Muscle of arm (tissue), 14 donors: ENCODE measurements at places on chromosomes 6 and 20.
A peak's percentile ranks its signal among the peaks of the same experiment; 100 is the strongest.

- peak; percentile 38 for DNase-seq
Measured at GRCh38 chr20:10982692-10983091, 308.9 kb upstream of the JAG1 start.

GRCh38 chr20:51994751-51995417 lies 192.6 kb upstream of the SALL4 start:
- no peak for DNase-seq

DNA sequence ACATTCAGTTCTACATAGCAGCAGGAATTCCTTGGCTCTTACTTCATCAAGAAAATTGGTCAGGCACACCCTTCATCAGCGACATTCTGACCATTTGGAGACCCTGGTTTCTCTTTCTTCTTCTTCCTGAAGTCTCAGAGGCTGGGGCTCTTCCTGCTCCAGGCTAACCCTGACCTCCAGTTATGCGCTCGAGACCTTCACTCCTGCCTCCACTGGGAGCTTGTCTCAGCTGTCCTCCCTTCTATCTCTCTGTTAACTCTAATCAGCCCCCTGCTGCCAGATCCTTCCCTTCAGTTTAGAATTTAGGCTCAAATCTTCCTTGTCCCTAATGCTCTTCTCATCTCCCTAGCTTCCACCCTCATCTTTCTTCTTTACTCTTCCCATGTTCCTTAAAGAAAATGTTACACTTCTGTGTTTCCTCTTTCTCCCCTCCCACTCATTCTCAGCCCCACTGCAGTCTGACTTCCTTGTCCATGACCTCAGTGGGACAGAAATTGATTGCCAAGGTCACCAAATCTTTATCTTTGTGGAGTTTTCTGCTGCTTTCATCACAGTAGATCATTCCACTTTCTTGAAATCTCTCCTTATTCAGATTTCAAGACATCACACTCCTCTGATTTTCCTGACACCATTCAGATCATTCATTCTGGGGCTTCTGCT lies 8.4 kb upstream of the HLA-DOA start:
- DNase-seq, result no peak

- DNase-seq, result no peak
Measured at GRCh38 chr20:6888736-6889395, 121.4 kb downstream of the BMP2 start.

GRCh38 chr6:48957781-48958180 lies 505.3 kb downstream of the MMUT start:
- no peak for DNase-seq

GRCh38 chr6:143556529-143556928 lies 45.0 kb upstream of the FUCA2 start:
- DNase-seq, result no peak

GRCh38 chr20:8522168-8522567 lies 390.1 kb downstream of the PLCB1 start:
- DNase-seq, result no peak

GRCh38 chr6:37137201-37138090 lies 32.5 kb upstream of the PIM1 start:
- DNase-seq, result peak; percentile 67

- no peak for DNase-seq
Measured at GRCh38 chr20:38092260-38092857, 58.8 kb downstream of the RPRD1B start.

- DNase-seq, result no peak
Measured at GRCh38 chr6:46773201-46773855, 19.9 kb upstream of the MEP1A start.

DNA sequence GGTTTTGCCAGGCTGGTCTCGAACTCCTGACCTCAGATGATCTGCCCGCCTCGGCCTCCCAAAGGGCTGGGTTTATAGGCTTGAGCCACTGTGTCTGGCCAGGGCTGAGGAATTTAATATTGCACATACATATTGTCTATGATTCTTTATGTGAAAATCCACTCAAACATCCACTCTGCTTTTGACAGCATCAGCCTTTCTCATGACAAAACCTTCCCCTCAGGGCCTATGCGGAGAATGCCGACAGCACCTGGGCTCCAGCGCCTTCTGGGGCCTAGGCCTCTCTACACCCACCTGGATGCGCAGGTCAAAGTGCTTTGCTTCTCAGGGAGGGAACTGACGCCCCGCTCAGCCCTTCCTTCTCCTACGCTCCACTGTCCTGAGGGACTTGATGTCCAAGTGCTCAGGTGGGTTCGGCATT lies 5.4 kb downstream of the RAMACL start:
- DNase-seq, result no peak

GRCh38 chr6:52089758-52090348 lies 2.4 kb upstream of the PKHD1 start:
- DNase-seq, result no peak

GRCh38 chr6:69816569-69816968 lies 19.8 kb upstream of the LMBRD1 start:
- DNase-seq, result no peak

GRCh38 chr20:49680484-49680883 lies 33.2 kb downstream of the B4GALT5 start:
- DNase-seq, result no peak

DNA sequence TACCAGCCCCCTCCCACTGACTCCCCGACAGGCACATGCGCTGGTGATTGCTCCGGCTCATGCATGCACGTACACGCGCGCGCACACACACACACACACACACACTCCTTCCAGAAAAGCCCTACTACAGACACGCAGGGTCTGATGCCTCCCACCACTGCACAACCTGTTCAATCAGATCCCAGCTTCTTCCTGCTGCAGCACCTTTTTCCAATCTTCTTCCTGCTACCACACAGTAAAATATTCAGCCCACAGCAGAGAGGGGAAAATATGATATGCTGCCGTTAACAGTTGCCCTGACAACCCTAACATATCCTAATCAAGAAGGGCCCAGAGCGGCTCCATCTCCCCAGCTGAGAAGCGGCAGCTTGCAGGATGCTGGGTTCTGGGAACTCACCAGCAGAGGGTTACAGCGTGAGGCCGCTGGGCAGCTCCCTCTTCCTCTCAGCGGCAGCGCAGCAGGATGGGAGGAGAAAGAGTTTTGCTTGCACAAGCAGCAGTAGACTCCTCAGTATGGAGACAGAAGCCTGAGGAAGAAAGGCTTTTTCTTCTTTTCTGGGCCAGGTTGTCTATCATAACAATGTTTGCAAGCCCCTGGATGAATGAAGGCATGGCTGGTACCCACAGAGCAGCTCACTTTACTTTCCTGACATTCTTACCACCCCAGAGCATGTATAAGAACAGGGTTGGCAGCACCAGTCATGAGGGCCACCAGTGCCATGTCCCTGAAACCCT lies 23.9 kb downstream of the MAP7 start:
- peak; percentile 27 for DNase-seq

DNA sequence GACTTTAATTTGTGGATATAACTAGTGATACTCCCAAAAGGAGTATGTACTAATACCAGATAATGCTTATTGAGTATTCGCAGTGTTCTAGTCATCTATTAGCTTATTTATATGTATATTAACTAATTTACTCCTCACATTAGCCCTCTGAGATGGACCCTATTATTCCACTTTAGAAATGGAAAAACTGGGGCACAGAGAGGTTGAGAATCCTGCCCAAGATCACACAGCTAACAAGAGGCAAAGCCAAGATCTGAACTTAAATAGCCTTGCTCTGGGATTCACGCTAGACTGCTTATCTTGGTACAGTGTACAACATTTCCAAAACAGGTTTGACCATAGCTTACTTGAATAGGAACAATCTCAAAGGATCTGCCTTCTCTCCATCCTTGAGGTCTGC lies 8.5 kb upstream of the SPO11 start:
- no peak for DNase-seq

GRCh38 chr6:106146852-106147351 lies 60.8 kb downstream of the PRDM1 start:
- no peak for DNase-seq

- no peak for DNase-seq
Measured at GRCh38 chr6:77650098-77650663, 2.7 kb upstream of the MEI4 start.

GRCh38 chr20:52252664-52253063 lies 61.1 kb upstream of the ZFP64 start:
- no peak for DNase-seq

DNA sequence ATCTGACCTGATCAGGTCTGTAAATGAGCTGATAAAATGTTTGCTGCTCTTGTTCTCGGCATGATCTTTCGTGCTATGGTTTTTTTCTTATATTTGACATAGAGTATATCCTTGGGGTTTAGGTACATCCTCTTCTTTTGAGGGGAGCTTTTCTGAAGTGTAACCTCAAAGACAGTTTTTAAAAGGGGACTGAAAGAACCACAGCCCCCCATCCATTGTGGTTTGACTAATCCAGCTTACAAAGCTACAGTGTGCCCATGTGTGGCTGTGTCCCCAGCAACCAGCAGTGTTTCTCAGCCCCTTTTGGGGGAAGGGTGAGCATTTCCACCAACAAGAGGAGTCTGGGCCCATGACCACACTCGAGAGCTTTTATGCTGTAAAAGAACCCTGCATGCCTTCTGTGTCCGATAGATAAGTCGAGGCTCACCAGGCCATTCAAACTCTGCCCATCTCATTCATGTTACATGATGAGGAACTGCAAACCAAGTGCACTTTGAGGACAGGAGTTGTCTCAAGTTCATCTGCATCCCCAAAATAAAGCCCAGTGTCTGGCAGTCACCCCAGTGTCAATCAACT lies 266.0 kb downstream of the SLC24A3 start:
- no peak for DNase-seq

DNA sequence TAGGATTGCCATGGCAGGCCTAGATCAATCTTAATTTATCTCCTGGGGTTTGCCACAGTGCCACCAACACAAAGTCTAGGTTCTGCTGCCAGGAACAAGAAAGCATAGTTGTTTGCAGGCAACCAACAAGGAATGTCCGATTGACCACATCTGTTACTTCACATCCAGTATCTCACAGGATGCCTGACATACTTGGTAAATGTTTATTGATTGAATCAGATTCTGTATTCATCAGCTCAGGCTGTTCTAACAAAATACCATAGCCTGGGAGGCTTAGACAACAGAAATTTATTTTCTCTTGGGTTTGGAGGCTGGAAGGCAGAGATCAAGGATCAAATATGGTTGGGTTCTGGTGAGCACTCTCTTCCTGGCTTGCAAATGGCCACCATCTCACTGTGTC lies 26.3 kb upstream of the MC3R start:
- DNase-seq, result no peak

- DNase-seq, result no peak
Measured at GRCh38 chr6:55777469-55777868, 97.9 kb downstream of the BMP5 start.

DNA sequence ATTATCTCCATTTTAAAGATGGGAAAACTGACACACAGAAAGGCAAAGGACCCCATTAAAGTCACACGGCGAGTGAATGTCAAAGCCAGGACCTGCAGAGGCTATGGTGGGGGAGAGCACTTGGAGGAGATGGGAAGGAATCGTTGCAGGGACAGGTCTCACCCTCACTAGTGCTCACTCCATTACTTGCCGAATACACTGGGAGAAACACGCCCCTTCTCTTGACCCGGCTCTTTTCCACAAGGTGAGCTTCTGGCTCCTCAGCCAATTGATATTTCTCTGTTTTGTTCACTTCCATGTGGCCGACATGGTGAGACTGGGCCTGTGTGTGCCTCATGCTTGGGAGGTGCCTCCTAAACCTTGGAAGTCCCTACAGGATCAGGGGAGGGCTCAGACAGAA lies 117.8 kb upstream of the KCNG1 start:
- no peak for DNase-seq

GRCh38 chr20:58986968-58987517 lies 6.0 kb downstream of the NELFCD start:
- no peak for DNase-seq

GRCh38 chr6:166304106-166304505 lies 4.1 kb downstream of the PRR18 start:
- DNase-seq, result no peak

GRCh38 chr20:38874460-38875174 lies 51.6 kb upstream of the FAM83D start:
- no peak for DNase-seq

GRCh38 chr6:110815015-110815410 lies 256 bp downstream of the CDK19 start:
- DNase-seq, result peak; percentile 67

GRCh38 chr20:53141201-53142050 lies 169.3 kb downstream of the TSHZ2 start:
- DNase-seq, result no peak

- DNase-seq, result no peak
Measured at GRCh38 chr6:129748212-129748900, 38.4 kb upstream of the ARHGAP18 start.

- no peak for DNase-seq
Measured at GRCh38 chr6:148736774-148737412, 9.9 kb upstream of the UST start.

DNA sequence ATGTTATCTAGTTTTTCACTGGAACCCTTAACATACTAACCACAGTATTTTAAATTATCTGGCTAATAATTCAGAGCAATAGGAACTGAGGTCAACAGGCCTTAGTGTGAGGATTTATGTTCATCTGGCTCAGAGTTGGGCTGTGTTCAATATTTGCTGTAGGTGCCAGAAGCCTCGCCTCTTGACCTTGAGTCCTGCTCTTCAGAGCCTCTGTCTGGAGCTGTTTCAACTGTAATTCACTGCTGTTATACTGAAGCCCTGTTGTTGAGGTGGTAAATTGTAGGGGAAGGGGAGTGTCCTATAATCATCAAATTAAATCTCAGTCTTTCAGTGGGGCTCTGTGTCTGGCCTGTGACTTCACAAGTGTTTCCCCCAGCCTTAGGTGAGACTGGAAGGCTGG lies 184.4 kb downstream of the CDH26 start:
- DNase-seq, result no peak

GRCh38 chr6:150800674-150801314 lies 64.7 kb upstream of the MTHFD1L start:
- peak; percentile 86 for DNase-seq

DNA sequence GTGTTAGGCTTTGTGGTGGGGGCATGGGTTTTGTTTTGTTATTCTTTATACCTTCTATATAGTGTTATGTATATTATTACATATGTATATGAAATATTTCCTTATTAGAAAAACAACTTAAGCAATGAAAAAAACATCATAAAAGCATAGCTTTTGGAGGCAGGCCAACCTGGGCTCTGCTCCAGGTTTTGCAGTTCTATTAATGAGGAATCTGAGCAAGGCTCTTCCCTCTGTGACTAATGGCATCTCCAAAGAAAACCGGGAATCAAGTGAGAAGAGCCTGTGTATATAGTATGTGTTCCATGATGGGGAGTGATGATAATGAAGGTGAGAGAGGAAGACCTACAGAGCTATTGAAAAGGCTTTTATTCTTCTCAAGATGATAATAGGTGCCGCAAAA lies 291.1 kb downstream of the CLIC5 start:
- DNase-seq, result no peak

- DNase-seq, result no peak
Measured at GRCh38 chr6:99563056-99563723, 5.3 kb downstream of the CCNC start.

DNA sequence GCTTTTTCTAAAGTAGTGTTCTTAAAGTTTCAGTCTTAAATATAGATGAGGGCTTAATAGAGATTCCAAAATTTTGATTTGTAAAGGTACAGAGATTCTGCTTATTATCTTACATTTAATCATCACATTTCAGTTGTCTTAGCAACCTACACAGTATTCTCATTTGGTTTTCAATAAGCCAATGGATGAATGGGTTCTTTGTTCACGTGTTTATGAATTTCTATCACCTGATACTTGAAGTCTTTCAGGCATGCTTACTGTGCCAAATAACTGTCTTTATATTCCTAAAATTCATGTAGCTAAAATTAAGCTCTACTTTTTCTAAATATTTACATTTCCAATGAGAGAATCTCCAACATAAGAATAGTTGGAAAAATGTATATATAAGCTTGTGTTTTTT lies 152.7 kb downstream of the EYA4 start:
- DNase-seq, result no peak

GRCh38 chr20:41386502-41387427 lies 20.1 kb upstream of the EMILIN3 start:
- peak; percentile 91 for DNase-seq
